ENCODE measurements at places on chromosomes 5 and 9. TPM values are rescaled to one million over a fixed set of nuclear protein-coding genes. Genes with fewer than 3 reads are reported as not detected.

PCSK1 gene
- total RNA-seq = not detected

PAEP gene
- total RNA-seq = not detected

EGR1 gene
- 48.8 TPM for total RNA-seq

NFX1 gene
- total RNA-seq = 31.2 TPM

FSTL4 gene
- not detected for total RNA-seq

EIF4EBP3 gene
- total RNA-seq = 17.3 TPM

ADRB2 gene
- not detected for total RNA-seq

PRUNE2 gene
- 0.53 TPM for total RNA-seq

NANS gene
- total RNA-seq = 45.9 TPM

- peaks cover 6% of the 10 kb centered on the region for H3K4me1 ChIP-seq
- no peaks in the 10 kb centered on the region for H3K36me3 ChIP-seq
- no peak overlapping the region for H3K4me3 ChIP-seq
- H3K27ac ChIP-seq = no peak overlapping the region
- H3K27me3 ChIP-seq = no peaks in the 10 kb centered on the region
- DNase-seq = no peak
Observed at GRCh38 chr5:157038568-157039187, 20.2 kb downstream of the HAVCR1 start.

GRCh38 chr5:67289763-67290521 lies 93.3 kb upstream of the CD180 start:
- H3K27ac ChIP-seq = no peak overlapping the region
- H3K36me3 ChIP-seq = no peaks in the 10 kb centered on the region
- no peak overlapping the region for H3K4me3 ChIP-seq
- DNase-seq = no peak
- no peaks in the 10 kb centered on the region for H3K27me3 ChIP-seq

GRCh38 chr5:176711883-176712282 lies 64.6 kb downstream of the TSPAN17 start:
- no peak overlapping the region for H3K27ac ChIP-seq
- H3K27me3 ChIP-seq = peaks cover 28% of the 10 kb centered on the region
- H3K36me3 ChIP-seq = peaks cover 3% of the 10 kb centered on the region
- peaks cover 4% of the 10 kb centered on the region for H3K4me1 ChIP-seq

- H3K4me3 ChIP-seq = no peak overlapping the region
- no peak for DNase-seq
- no peak overlapping the region for H3K27ac ChIP-seq
- H3K36me3 ChIP-seq = no peaks in the 10 kb centered on the region
Observed at GRCh38 chr9:37010180-37010579, 23.9 kb downstream of the PAX5 start.

DNA sequence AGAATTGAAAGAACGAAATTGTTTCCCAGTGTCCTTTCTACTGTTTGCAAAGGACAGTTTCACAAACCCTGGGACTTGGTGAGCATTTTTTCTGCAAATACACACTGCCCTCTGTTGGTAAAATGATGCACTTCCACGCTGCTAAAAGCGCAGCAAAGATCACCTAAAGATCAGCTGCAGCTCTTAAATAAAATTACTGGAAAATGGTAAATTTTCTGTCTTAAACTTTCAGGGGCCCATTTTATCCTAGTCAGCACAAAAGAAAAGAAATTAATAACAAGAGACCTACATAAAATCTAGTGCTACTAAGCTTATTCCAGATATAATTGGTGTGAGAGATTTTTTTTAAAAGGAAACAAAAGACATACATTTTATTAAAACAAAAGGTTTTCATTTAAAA lies 566.0 kb downstream of the CAAP1 start:
- H3K36me3 ChIP-seq = no peaks in the 10 kb centered on the region
- H3K27ac ChIP-seq = no peak overlapping the region
- DNase-seq = peak; percentile 24

GRCh38 chr5:17412760-17413671 lies 85.0 kb upstream of the TAF11L2 start:
- no peak overlapping the region for H3K4me3 ChIP-seq
- H3K27ac ChIP-seq = no peak overlapping the region
- H3K27me3 ChIP-seq = no peaks in the 10 kb centered on the region
- DNase-seq = no peak
- H3K36me3 ChIP-seq = no peaks in the 10 kb centered on the region
- H3K4me1 ChIP-seq = no peaks in the 10 kb centered on the region

DNA sequence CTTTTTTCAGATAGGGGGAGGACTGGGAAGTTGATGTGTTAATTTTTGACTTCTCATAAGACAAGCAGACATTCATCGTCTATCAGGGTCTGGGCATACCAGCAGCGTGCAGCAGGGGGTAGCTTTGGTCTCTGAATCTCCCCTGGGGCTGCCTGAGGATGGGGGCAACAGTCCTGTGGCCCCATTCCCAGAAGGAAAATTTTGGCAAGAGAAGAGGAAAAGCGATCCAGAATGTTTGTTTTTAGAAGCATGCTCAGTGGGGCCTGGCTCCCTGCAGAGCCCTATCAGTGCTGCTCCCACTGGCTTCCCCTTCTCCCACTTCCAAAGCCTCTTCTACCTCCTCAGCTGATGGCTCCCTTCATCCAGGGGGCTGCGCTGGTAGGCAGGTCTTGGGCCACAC lies 194.8 kb upstream of the IL12B start:
- no peak for DNase-seq
- peaks cover 3% of the 10 kb centered on the region for H3K27me3 ChIP-seq
- H3K4me1 ChIP-seq = no peaks in the 10 kb centered on the region
- no peak overlapping the region for H3K4me3 ChIP-seq

DNA sequence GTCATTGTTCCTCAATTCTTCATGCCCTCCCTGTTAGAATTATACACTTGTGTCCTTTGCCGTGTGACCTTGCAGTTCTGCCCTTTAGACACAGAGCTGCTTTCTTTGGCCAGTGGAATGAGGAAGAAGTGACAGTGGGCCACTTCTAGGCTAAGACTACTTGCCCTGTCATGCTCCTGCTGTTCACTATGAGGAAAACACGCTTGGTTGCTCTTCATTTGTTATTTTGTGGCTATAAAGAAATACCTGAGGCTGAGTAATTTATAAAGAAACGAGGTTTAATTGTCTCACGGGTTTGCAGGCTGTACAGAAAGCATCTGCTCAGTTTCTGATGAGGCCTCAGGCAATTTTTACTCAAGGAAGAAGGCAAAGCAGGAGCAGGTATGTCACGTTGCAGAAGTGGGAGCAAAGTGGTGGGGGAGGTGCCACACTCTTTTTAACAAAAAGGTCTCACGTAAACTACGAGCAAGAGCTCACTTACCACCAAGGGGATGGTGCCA lies 279.1 kb upstream of the DMAC1 start:
- no peak overlapping the region for H3K4me3 ChIP-seq
- DNase-seq = no peak
- H3K27ac ChIP-seq = no peak overlapping the region
- H3K4me1 ChIP-seq = no peaks in the 10 kb centered on the region
- H3K27me3 ChIP-seq = no peaks in the 10 kb centered on the region

- no peak overlapping the region for H3K27ac ChIP-seq
- no peaks in the 10 kb centered on the region for H3K4me1 ChIP-seq
- no peak overlapping the region for H3K4me3 ChIP-seq
Observed at GRCh38 chr5:135238622-135239452, 160.2 kb downstream of the MACROH2A1 start.

DNA sequence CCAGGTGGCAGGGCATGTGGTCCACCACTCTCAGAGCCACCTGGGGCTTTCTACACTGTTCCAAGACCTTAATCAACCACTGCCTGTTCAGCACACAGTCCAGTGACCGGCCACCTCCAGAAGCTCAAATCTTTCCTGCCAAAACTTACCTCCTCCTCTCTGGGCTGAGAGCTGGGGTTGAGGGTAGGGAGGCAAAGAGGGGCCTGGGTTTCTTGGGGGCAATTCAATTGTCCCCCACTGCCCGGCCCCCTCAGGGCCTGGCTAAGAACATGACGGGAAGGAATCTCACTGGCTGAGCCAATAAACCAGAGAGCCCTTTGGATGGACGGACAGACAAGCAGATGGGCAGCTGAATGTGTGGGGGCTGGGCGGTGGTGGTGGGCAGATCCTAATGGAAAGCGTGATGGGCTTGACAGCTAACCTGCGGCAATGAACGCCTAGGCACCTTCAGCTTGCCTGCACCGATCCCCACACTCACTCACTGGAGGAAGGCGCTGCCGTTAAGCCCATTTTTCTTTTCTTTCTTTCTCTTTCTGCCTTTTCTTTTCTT lies 5.4 kb downstream of the NR5A1 start:
- peaks cover 14% of the 10 kb centered on the region for H3K4me1 ChIP-seq
- H3K36me3 ChIP-seq = peaks cover 3% of the 10 kb centered on the region
- H3K27me3 ChIP-seq = peaks cover 23% of the 10 kb centered on the region
- no peak overlapping the region for H3K4me3 ChIP-seq

DNA sequence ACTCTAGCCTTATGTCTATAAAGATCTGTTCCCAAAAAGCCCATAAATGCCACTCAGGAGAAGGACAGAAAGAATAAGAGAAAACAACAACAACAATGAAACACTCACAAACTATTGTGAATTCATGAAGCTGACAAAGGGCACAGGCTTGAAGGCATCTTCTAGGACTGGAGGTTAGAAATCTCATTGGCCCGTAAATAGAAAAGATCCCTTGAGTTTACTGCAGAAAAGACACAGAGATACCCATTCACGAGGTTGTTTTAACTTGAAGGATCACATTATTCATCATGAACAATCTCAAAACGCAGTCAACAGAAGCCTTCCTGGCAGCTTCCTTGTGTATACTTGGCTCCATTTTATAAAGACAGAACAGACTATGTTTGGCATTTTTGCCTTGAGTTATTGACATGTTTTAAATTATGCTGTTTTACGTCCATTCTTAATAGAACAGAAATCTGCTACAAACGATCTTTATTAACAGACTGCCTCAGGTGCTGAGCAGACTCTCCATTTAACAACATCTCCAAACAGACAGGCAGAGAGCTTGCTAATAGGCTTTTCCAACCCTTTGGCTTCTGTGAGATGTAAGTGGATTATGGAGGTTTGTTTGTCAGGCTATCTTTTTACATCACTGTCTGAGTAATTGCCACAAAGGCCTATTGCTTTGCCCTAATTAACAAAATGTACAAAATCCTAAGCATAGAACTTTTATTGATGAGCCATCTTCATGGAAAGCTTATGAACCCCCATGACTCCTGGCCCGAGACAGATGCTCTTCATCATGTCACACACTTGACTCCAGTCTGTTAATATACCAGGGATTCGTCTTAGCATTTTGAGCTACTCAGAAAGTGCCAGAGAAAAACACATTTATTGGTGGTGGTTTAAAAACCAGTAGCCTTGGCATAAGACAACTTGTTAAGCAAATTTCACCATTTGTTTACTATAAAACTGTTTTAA lies 735.3 kb upstream of the ZNF608 start:
- no peaks in the 10 kb centered on the region for H3K27me3 ChIP-seq
- H3K36me3 ChIP-seq = no peaks in the 10 kb centered on the region
- no peaks in the 10 kb centered on the region for H3K4me1 ChIP-seq
- no peak overlapping the region for H3K27ac ChIP-seq
- DNase-seq = no peak

GRCh38 chr5:142057697-142058056 lies 44.9 kb upstream of the GNPDA1 start:
- no peak for DNase-seq
- H3K27me3 ChIP-seq = no peaks in the 10 kb centered on the region
- H3K36me3 ChIP-seq = no peaks in the 10 kb centered on the region
- H3K4me1 ChIP-seq = peaks cover 28% of the 10 kb centered on the region

DNA sequence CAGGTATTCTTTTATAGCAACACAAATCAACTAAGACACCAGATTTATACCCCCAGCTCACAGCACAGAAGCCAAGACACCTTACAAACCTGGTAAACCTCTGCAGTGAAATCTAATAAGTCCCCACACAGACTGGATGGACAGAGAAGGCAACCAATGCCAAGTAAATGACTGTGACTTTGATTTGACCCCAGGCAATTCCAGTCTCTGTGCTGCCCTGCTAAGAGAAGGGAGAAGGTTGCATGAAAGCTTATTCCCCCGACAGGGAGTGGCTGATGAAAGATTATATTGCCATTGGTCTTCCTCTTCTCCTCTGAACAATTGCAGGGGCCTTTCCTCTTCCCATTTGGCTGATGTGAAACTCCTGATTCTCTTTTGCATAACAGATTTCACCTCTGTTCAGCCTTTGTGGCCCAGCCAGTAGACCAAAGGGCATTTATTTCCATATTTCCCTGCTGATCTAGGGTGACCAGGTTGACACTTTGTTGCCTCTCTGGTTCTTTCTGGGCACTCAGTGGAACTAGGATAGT lies 107.6 kb downstream of the ADRB2 start:
- no peaks in the 10 kb centered on the region for H3K36me3 ChIP-seq
- no peaks in the 10 kb centered on the region for H3K4me1 ChIP-seq
- DNase-seq = no peak
- no peak overlapping the region for H3K27ac ChIP-seq

DNA sequence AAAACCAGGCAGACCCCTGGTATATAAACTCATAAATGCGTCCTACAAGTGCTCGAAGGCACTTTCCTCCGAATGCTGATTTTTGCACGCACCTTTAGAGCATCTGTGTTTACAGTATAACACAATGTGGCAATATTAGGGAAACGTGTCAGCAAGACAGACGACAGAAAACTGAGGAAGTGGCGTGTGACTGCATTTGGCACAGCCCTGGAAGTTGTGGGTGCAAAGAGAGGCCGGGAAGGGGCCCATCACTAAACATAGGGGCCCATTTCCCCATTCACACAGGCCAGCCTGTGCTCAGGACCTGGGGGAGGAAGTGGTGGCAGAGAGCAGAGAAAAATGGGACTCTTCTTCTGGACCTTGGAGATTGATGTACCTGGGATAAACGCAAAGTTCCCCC lies 48.2 kb downstream of the RASGEF1C start:
- no peak overlapping the region for H3K27ac ChIP-seq
- no peak for DNase-seq
- no peaks in the 10 kb centered on the region for H3K36me3 ChIP-seq
- no peak overlapping the region for H3K4me3 ChIP-seq
- no peaks in the 10 kb centered on the region for H3K4me1 ChIP-seq

DNA sequence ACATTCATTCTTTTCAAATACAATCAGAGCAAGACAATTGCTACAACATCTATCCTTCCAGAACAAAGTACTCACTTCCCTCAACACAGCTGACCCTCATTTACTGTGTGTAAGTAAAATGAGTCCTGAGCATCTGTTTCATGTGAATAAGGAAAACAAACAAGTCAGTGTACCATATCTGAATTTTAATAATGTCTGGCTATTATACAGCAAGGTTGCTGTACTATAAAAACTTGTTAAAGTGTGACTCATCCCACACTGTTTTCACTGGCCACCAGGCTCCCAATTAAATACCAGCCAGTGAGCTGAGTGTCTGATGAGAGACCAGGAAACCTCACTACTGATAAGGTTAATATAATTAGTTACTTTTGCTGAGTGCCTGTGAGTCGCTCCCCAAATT lies 339.8 kb downstream of the AGTPBP1 start:
- no peaks in the 10 kb centered on the region for H3K36me3 ChIP-seq
- no peak overlapping the region for H3K4me3 ChIP-seq
- no peak overlapping the region for H3K27ac ChIP-seq
- H3K4me1 ChIP-seq = no peaks in the 10 kb centered on the region

DNA sequence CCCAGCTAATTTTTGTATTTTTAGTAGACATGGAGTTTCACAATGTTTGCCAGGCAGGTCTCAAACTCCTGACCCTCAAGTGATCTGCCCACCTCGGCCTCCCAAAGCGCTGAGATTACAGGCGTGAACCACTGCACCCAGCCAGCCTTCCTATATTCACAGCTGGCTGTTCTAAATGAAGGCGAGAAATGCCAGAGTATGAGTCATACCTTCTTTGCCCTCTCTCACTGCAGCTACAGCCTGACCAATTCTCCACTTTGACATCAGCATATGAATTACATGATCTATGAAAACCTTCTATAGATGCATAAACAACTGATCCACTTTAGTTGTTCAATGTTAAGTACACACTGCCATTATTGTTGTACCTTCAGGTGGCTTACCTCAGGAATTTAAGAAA lies 14.5 kb downstream of the APTX start:
- H3K4me3 ChIP-seq = no peak overlapping the region
- H3K27ac ChIP-seq = no peak overlapping the region
- H3K36me3 ChIP-seq = peaks cover 57% of the 10 kb centered on the region
- no peaks in the 10 kb centered on the region for H3K27me3 ChIP-seq

Measured in activated CD4-positive, alpha-beta T cell treated with anti-CD3 and anti-CD28 coated beads for 36 hours (primary cell).